ENCODE measurements at places on chromosomes 2 and 18. TPM values are rescaled to one million over a fixed set of nuclear protein-coding genes. Genes with fewer than 3 reads are reported as not detected.

- H3K4me1 ChIP-seq, result no peaks in the 10 kb centered on the region
- no peaks in the 10 kb centered on the region for H3K36me3 ChIP-seq
- no peak overlapping the region for H3K4me3 ChIP-seq
- no peaks in the 10 kb centered on the region for H3K27me3 ChIP-seq
- no peak overlapping the region for H3K27ac ChIP-seq
- no peak for DNase-seq
Measured at GRCh38 chr18:30440351-30440750, 602.2 kb downstream of the DSC3 start.

SLC35F5 gene
- total RNA-seq, result 59.8 TPM

EN1 gene
- total RNA-seq, result not detected

DNA sequence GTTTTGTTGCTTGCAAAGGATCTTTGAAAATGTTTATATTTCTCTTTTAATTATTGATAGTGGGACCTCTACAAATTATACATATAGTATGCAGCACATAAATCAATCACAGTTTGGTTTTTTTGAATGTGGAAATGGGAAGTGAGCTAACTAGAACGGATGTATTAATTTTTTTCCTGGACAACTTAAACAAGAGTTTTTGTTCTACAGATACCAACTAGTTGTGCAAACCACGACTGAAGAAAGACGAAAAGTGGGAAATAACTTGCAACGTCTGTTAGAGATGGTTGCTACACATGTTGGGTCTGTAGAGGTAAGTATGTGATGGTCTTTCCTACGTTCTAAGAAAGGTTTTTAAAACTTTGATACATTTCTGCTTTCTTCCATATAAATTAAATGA, 39.2 kb downstream of the NDC80 start:
- H3K4me1 ChIP-seq, result no peaks in the 10 kb centered on the region
- no peaks in the 10 kb centered on the region for H3K27me3 ChIP-seq
- H3K4me3 ChIP-seq, result no peak overlapping the region
- no peaks in the 10 kb centered on the region for H3K36me3 ChIP-seq
- DNase-seq, result no peak
- no peak overlapping the region for H3K27ac ChIP-seq

GRCh38 chr2:149333636-149334035, 3.2 kb downstream of the LYPD6 start:
- H3K36me3 ChIP-seq, result no peaks in the 10 kb centered on the region
- H3K4me3 ChIP-seq, result no peak overlapping the region
- H3K4me1 ChIP-seq, result peaks cover 6% of the 10 kb centered on the region
- H3K27me3 ChIP-seq, result no peaks in the 10 kb centered on the region

DNA sequence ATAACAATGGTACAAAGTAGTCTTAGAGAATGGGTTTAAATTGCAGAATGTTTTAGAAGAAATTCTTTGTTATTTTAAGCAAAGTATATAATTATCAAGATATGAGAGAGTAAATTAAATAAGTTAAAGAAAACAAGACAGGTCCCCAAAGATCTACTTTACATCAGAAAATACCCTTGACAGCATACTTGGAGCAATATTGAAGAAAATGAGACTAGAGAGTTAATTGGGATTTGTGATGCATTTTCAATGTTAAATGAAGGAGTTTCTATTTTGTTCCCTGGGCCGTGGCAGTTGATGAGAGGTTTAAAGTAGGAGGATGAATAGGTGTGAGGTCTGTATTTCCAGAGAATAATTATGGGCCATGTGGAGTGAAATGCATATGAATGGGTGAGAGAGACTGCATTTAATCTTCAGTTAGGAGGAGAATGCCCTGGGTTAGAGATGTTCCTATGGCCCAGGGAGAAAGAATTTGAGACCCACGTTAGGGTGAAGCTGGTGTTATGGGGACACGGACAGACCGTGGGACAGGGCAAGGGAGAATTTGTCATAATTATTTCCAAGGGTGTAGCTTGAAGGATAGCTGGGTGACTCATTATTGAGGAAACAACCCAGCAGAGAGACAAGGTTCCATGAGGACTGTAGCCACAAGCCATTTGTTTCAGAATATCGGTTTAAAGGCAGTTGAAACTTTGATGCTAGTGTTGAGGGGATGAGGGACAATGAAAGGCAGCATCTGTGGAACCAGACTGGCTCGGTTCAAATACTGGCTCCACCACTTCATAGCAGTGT, 22.7 kb downstream of the MGAT5 start:
- peaks cover 10% of the 10 kb centered on the region for H3K4me1 ChIP-seq
- H3K27me3 ChIP-seq, result no peaks in the 10 kb centered on the region
- no peak overlapping the region for H3K4me3 ChIP-seq
- no peak overlapping the region for H3K27ac ChIP-seq

GRCh38 chr2:173050684-173051083, 25.0 kb upstream of the MAP3K20 start:
- H3K27me3 ChIP-seq, result no peaks in the 10 kb centered on the region
- H3K4me1 ChIP-seq, result no peaks in the 10 kb centered on the region
- H3K27ac ChIP-seq, result no peak overlapping the region
- DNase-seq, result no peak
- no peaks in the 10 kb centered on the region for H3K36me3 ChIP-seq

RAD51AP2 gene
- total RNA-seq, result 0.18 TPM

SLC16A14 gene
- total RNA-seq, result 16.0 TPM

DNA sequence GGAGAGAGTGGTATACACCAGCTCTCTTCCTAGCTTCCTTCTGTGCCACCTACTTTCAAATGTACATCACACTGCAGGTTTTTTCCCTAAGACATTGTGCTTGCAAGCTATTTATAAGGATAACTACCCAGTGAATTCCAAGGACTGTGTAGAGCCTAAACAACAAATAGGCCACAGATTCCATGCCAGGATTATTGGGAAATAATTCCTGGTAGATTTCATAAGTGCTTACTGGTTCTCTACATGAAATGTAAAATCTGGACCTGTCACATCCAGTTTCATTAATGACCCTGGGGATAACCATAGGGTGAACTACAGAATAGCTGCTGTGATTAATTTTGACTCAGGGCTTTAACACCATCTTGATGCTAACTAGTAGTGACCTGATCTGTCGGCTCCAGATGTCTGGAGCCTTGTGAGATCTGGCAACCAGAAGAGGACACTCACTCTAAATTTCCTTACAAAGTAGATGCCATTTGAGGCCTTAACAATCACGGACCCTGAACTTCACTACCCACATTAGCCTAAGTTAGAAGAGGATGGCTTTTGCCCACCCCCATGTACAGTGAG, 34.3 kb upstream of the LGALSL start:
- DNase-seq, result no peak
- H3K4me3 ChIP-seq, result no peak overlapping the region
- H3K27ac ChIP-seq, result no peak overlapping the region
- no peaks in the 10 kb centered on the region for H3K27me3 ChIP-seq
- H3K4me1 ChIP-seq, result no peaks in the 10 kb centered on the region

GRCh38 chr18:31835528-31836133, 75.0 kb upstream of the SLC25A52 start:
- H3K36me3 ChIP-seq, result no peaks in the 10 kb centered on the region
- no peak overlapping the region for H3K27ac ChIP-seq
- DNase-seq, result no peak
- H3K4me3 ChIP-seq, result no peak overlapping the region
- peaks cover 2% of the 10 kb centered on the region for H3K4me1 ChIP-seq

GRCh38 chr18:3027370-3027891, 14.5 kb upstream of the LPIN2 start:
- H3K4me3 ChIP-seq, result no peak overlapping the region
- no peaks in the 10 kb centered on the region for H3K36me3 ChIP-seq
- DNase-seq, result no peak

DLX1 gene
- not detected for total RNA-seq

GRCh38 chr2:24919506-24920097, 435 bp downstream of the ADCY3 start:
- peak overlapping the region; percentile 68 for H3K4me3 ChIP-seq
- no peaks in the 10 kb centered on the region for H3K36me3 ChIP-seq
- no peak for DNase-seq
- H3K27me3 ChIP-seq, result no peaks in the 10 kb centered on the region
- peaks cover 23% of the 10 kb centered on the region for H3K4me1 ChIP-seq

DNA sequence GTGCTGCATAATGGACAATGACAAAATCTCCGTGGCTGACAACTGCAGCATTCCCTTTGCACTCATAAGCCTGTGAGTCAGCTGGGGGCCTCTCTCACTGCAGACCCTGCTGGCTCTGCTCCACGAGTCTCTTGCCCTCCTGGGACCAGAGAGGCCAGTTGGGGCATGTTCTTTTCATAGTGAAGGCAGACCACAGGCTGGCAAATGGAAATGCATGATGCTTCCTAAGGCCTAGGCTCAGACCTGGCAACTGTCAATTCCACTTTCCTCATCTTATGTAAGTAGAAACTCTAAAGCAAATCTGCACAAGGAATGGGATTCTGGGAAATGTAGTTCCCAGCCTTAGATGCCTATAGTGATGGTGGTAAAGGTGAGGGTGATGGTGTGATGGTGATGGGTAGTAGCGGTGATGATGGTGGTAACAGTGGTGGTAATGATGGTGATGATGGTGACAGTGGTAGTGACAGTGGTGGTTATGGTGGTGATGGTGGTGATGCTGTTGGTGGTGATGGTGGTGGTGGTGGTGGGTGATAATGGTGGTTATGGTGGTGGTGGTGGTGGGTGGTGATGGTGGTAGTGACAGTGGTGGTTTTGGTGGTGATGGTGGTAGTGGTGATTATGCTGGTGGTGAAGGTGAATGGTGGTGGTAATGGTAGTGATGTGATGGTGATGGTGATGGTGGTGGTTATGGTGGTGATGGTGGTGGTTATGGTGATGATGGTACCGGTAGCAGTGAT, 185.8 kb upstream of the ARL4C start:
- no peak overlapping the region for H3K4me3 ChIP-seq
- H3K27ac ChIP-seq, result no peak overlapping the region
- no peak for DNase-seq
- H3K27me3 ChIP-seq, result no peaks in the 10 kb centered on the region
- H3K36me3 ChIP-seq, result no peaks in the 10 kb centered on the region

- no peak overlapping the region for H3K27ac ChIP-seq
- H3K27me3 ChIP-seq, result no peaks in the 10 kb centered on the region
- DNase-seq, result no peak
- H3K4me3 ChIP-seq, result no peak overlapping the region
- no peaks in the 10 kb centered on the region for H3K36me3 ChIP-seq
Measured at GRCh38 chr18:53114441-53114840, 774.4 kb downstream of the DCC start.

DNA sequence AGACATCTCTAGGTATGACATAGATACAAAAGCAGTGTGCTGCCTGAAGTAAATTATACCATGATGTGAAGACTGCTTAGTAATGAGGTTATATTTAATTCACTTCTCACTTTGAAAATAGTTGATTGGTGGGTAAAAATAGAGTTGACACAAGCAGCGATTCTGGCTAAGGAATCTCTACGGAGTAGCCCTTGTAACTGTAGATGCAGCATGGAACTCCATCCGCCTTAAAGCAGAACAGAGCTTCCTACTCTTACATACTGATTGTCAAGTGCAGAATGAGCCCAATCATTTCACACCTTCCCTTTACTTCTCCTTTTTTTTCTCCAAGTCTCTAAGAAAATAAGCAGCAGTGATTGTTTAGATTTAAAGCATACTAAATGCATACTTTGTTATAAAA, 1594.6 kb upstream of the SLC39A10 start:
- no peak overlapping the region for H3K27ac ChIP-seq
- no peak overlapping the region for H3K4me3 ChIP-seq
- no peaks in the 10 kb centered on the region for H3K27me3 ChIP-seq
- H3K4me1 ChIP-seq, result no peaks in the 10 kb centered on the region
- no peaks in the 10 kb centered on the region for H3K36me3 ChIP-seq

DCDC2C gene
- not detected for total RNA-seq

CGREF1 gene
- 23.9 TPM for total RNA-seq

DNA sequence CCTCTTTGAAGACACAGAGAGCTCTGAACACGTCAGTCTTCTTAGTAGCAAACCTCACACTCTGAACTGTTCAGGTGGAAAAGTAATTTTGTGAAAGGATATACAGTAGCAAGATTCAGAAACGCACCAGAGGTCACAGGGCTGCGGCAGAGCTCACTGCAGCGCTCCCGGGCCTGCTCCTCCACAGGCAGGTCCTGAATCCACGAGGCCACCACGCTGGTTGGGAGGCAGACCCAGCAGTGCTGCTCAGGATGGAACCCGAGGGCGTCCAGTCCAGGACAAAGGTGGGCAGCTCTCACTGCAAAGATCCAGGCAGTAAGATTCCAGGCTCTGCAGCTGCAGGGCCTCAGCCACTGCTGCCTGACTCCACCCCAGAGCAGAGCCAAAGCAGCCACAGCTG, 576.2 kb upstream of the SALL3 start:
- H3K27ac ChIP-seq, result no peak overlapping the region
- no peaks in the 10 kb centered on the region for H3K4me1 ChIP-seq
- H3K36me3 ChIP-seq, result no peaks in the 10 kb centered on the region
- H3K4me3 ChIP-seq, result no peak overlapping the region
- DNase-seq, result no peak

- H3K4me1 ChIP-seq, result no peaks in the 10 kb centered on the region
- H3K36me3 ChIP-seq, result no peaks in the 10 kb centered on the region
- no peak overlapping the region for H3K4me3 ChIP-seq
- H3K27me3 ChIP-seq, result no peaks in the 10 kb centered on the region
- DNase-seq, result no peak
Measured at GRCh38 chr2:34736482-34736881, 1137.4 kb upstream of the FAM98A start.

IL1RN gene
- total RNA-seq, result 0.40 TPM

GRCh38 chr2:109702250-109702985, 88.3 kb downstream of the SOWAHC start:
- no peak for DNase-seq
- H3K4me3 ChIP-seq, result no peak overlapping the region
- H3K27me3 ChIP-seq, result no peaks in the 10 kb centered on the region
- no peak overlapping the region for H3K27ac ChIP-seq

- no peaks in the 10 kb centered on the region for H3K4me1 ChIP-seq
- no peaks in the 10 kb centered on the region for H3K36me3 ChIP-seq
- no peaks in the 10 kb centered on the region for H3K27me3 ChIP-seq
- no peak overlapping the region for H3K27ac ChIP-seq
- no peak for DNase-seq
Measured at GRCh38 chr2:86806059-86806857, 15.5 kb upstream of the CD8A start.

DNA sequence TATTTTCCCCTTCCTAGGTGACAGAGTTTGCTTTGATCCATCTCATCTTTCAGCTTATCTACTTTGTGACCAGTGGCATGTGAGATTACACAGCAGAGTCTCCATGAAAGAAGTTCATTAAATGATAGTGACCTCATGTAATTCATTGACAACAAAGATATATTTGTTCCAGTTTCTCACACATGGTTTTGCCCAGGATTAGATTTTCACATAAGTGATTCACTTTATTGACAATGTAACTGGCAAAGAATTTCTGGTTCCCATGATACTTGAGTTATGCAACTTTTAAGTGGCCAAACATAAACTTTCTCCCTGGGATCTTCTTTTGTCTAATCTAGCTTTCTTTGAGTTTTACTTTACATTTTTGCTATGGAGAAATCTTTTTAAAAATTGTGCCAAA, 50.0 kb downstream of the MC4R start:
- DNase-seq, result no peak
- no peaks in the 10 kb centered on the region for H3K27me3 ChIP-seq
- H3K36me3 ChIP-seq, result no peaks in the 10 kb centered on the region
- H3K4me1 ChIP-seq, result no peaks in the 10 kb centered on the region

DNA sequence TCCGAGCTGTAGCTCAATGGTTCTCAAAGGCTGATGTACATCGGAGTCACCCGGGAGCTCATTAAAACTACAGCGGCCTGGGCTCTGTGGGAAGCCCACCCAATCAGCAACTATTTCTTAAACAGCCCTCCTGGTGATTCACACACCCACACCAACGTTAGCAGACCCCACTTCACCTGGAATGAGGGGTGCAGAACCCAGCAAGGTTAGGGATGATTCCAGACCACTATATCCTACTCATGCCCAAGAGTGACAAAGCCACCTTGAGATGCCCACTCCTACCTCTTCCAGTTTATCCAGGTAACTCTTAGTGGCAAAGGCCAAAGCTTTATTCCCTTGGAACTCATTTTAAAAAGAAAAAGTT, 149.7 kb downstream of the RHBDD1 start:
- no peak for DNase-seq
- H3K27me3 ChIP-seq, result no peaks in the 10 kb centered on the region
- no peaks in the 10 kb centered on the region for H3K36me3 ChIP-seq
- H3K27ac ChIP-seq, result no peak overlapping the region

Data from ovary (tissue), 10 donors.